ENCODE measurements at places on chromosomes 12 and 14. TPM values are rescaled to one million over a fixed set of nuclear protein-coding genes. Genes with fewer than 3 reads are reported as not detected.

ERG28 gene
- 4.9 TPM for total RNA-seq

NELL2 gene
- total RNA-seq: not detected

ASB2 gene
- not detected for total RNA-seq

GRCh38 chr12:67582844-67583243 is 65.7 kb upstream of the DYRK2 start:
- no peaks in the 10 kb centered on the region for H3K36me3 ChIP-seq
- H3K27me3 ChIP-seq: no peaks in the 10 kb centered on the region
- H3K4me1 ChIP-seq: no peaks in the 10 kb centered on the region

DNA sequence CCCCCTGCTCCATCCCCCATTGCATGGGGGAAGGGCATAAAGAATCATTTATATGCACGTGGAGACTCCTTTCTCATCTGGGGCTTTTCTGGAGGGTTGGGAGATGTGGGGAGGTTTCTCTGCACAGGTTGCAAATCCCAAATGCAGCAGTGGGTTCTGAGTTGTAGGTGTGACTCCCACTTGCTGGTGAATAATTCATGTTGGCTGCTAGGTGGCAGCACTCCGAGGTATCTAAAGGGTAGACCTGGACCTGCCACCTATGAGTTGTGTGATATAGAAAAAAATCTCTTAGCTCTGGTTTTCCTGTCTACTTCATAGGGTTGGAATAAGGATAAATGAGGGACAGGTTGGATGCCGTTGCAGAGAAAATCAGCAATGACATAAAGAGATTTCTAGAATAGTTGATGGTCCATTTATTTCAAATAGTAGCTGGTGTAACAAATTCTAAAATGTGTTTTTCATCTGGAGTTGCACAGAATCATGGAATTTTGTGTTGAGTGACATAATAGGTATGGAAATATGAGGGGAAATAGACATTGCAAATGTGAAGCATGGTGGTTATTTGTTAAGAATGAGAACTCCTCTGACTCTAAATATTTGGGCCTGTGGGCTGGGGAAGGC is 4.6 kb downstream of the MARCHF9 start:
- H3K4me1 ChIP-seq: no peaks in the 10 kb centered on the region
- no peak for DNase-seq
- no peak overlapping the region for H3K27ac ChIP-seq
- H3K36me3 ChIP-seq: no peaks in the 10 kb centered on the region
- H3K4me3 ChIP-seq: no peak overlapping the region
- H3K27me3 ChIP-seq: no peaks in the 10 kb centered on the region

GRCh38 chr12:18074001-18074400 is 16.0 kb downstream of the RERGL start:
- H3K27me3 ChIP-seq: no peaks in the 10 kb centered on the region
- no peak overlapping the region for H3K27ac ChIP-seq
- no peak for DNase-seq

NKX2-1 gene
- not detected for total RNA-seq

DNA sequence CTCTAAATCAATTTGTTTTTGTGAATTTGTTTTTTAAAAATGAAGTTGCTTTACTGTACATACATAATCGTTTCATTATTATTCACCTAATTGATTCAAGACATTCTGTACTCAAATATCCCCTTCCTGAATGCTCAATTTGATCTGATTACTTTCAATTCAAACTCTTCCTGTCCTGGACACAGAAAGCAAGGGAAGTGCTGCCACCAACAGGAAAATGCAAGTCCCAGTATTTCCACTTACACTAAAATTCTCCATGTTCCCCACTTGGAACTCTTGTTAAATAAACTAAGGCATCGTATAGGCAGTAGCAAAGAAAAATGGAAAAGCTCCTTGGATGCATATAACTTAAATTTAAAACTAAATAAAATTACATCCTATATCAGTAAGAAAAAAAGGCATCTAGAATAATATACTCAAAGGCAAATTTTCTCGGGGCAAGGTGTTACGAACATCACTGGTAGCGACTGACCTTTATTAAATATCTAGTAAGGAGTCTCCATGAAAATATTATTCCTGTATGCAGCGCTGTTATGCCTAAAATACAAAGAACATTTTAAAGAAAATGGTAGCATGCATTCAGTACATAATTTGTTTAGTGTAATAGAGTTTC is 72.0 kb upstream of the DBX2 start:
- H3K4me3 ChIP-seq: no peak overlapping the region
- no peak overlapping the region for H3K27ac ChIP-seq
- no peak for DNase-seq
- H3K27me3 ChIP-seq: no peaks in the 10 kb centered on the region

- no peak overlapping the region for H3K4me3 ChIP-seq
- H3K36me3 ChIP-seq: no peaks in the 10 kb centered on the region
- H3K4me1 ChIP-seq: no peaks in the 10 kb centered on the region
- H3K27me3 ChIP-seq: no peaks in the 10 kb centered on the region
Observed at GRCh38 chr12:52759218-52759617, 17.9 kb downstream of the KRT76 start.

BMAL2 gene
- total RNA-seq: 2.4 TPM

FLVCR2 gene
- total RNA-seq: 69.9 TPM

- no peaks in the 10 kb centered on the region for H3K36me3 ChIP-seq
- H3K27me3 ChIP-seq: no peaks in the 10 kb centered on the region
- no peak overlapping the region for H3K27ac ChIP-seq
Observed at GRCh38 chr12:131749618-131750315, 38.9 kb downstream of the SFSWAP start.

- no peaks in the 10 kb centered on the region for H3K4me1 ChIP-seq
- H3K4me3 ChIP-seq: no peak overlapping the region
- H3K27me3 ChIP-seq: no peaks in the 10 kb centered on the region
- no peak for DNase-seq
- no peaks in the 10 kb centered on the region for H3K36me3 ChIP-seq
Observed at GRCh38 chr14:68877993-68878575, 85.2 kb upstream of the ZFP36L1 start.

DNA sequence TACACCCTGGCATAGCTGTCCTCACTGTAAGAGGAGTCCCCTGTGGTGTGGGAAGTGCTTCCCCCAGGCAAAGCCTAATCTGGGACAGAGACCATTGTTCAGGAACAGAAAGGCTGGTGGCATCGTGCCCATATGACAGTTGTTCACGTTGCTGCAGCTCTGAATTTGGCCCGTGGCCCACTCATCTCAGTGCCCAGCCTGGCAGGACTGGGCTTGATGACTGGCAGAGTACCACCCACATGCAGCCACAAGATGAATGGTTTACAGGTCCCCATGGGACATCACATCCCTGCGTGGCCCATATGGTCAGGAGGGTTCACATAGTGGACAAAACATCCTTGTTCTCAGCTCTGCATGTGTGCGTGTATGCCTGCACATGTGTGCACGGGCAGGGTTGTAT is 17.5 kb downstream of the IQSEC3 start:
- H3K36me3 ChIP-seq: no peaks in the 10 kb centered on the region
- no peak overlapping the region for H3K27ac ChIP-seq

DNA sequence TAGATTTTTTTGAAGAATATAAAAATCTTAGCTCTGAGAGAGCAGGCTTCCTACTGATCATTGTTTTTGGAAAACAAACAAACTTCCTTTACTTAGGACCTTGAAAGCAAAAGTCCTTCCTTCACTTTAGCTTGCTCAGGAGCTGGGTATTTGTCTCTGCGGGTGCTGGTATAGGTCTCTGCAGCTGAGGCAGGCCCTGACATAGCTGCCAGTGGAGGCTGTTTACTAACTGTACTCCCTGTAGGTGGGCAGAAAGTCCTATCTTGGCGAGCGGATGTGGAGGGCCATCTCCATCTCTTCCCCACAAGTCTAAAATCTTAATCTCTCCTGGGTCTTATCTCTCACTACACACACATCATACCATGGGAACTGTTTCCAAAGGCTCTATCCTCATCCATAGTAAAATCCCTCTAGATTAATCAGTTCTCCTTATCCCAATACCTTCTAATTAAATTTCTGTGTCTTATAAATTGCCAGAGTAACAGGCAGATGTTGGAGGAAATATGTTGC is 4.1 kb upstream of the MIA2 start:
- no peaks in the 10 kb centered on the region for H3K27me3 ChIP-seq
- H3K4me3 ChIP-seq: no peak overlapping the region
- no peak overlapping the region for H3K27ac ChIP-seq
- H3K36me3 ChIP-seq: no peaks in the 10 kb centered on the region
- no peak for DNase-seq
- H3K4me1 ChIP-seq: no peaks in the 10 kb centered on the region

ERP27 gene
- not detected for total RNA-seq

GRCh38 chr12:95179011-95179410 is 38.3 kb downstream of the FGD6 start:
- no peaks in the 10 kb centered on the region for H3K4me1 ChIP-seq
- H3K27ac ChIP-seq: no peak overlapping the region
- H3K36me3 ChIP-seq: no peaks in the 10 kb centered on the region
- no peak for DNase-seq

IKBIP gene
- total RNA-seq: 17.7 TPM

PCNX4 gene
- total RNA-seq: 52.2 TPM

AMN gene
- 0.21 TPM for total RNA-seq

GRCh38 chr12:2003676-2004112 is 563 bp downstream of the DCP1B start:
- H3K27ac ChIP-seq: peak overlapping the region; percentile 91
- H3K4me1 ChIP-seq: peaks cover 15% of the 10 kb centered on the region
- peak overlapping the region; percentile 80 for H3K4me3 ChIP-seq
- DNase-seq: peak; percentile 21
- H3K27me3 ChIP-seq: no peaks in the 10 kb centered on the region

DNA sequence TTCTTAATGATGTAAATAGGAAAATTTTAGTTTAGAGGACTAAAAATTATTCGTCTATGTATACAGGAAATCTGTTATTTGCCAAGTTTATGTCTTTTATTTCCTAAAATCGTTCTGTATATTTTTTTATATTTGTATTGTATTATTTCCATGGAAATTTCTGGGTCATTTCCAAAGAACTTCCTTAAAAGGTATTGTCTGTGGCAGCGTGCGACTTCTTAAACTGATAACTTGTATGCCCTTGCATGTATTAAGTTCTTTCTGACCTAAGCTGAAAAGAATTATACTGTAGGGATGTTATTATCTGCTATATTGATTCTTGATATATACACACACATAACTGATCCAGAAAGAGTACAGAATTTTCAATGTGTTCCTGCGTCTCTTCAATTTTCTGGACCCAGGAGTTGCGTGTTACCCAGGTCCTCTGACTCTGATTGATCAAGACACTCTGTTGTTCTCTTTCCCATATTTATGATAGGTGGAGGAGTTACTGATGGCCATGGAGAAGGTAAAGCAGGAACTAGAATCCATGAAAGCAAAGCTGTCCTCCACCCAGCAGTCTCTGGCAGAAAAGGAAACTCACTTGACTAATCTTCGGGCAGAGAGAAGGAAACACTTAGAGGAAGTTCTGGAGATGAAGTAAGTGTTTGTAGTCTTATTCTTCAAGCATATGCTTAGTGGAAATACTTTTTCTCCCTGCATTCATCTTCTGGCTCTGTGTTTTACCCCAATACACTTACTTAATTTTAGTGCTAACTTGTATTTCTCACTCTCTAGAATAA is 298.5 kb downstream of the ERC1 start:
- no peak overlapping the region for H3K27ac ChIP-seq
- no peak overlapping the region for H3K4me3 ChIP-seq
- no peaks in the 10 kb centered on the region for H3K27me3 ChIP-seq
- no peaks in the 10 kb centered on the region for H3K36me3 ChIP-seq
- peaks cover 17% of the 10 kb centered on the region for H3K4me1 ChIP-seq

GRCh38 chr14:68255693-68256178 is 436.2 kb downstream of the RAD51B start:
- no peak overlapping the region for H3K4me3 ChIP-seq
- no peaks in the 10 kb centered on the region for H3K4me1 ChIP-seq
- no peak for DNase-seq
- H3K27ac ChIP-seq: no peak overlapping the region
- H3K27me3 ChIP-seq: no peaks in the 10 kb centered on the region

ANKRD33 gene
- total RNA-seq: not detected

CFAP251 gene
- total RNA-seq: 3.0 TPM

DNA sequence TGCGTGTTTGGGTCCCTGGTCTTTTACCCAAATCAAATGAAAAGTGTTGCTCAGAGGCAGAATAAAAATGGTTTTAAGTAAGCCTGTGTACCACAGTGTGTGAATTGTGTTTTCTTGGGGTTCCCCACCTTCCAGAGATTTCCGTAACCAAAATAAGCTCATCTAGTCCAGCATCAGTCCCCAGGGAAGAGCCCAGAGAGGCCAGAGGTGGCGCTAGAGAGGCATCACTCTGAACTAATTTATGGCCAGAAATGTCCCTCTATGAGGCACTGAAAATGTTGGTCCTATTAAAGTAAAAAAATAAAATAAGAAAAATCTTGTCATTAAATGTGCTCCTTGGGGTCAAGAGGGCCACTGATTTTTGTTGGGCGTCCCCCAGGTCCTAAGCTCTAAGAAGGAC is 24.9 kb upstream of the PRKAB1 start:
- H3K4me1 ChIP-seq: no peaks in the 10 kb centered on the region
- no peak overlapping the region for H3K4me3 ChIP-seq
- no peak overlapping the region for H3K27ac ChIP-seq
- no peaks in the 10 kb centered on the region for H3K27me3 ChIP-seq
- H3K36me3 ChIP-seq: no peaks in the 10 kb centered on the region

TCL1B gene
- not detected for total RNA-seq
